ENCODE measurements at places on chromosomes 1 and 21.

GRCh38 chr1:55076356-55076755 is 37.0 kb downstream of the PCSK9 start:
- DNase-seq = no peak

DNA sequence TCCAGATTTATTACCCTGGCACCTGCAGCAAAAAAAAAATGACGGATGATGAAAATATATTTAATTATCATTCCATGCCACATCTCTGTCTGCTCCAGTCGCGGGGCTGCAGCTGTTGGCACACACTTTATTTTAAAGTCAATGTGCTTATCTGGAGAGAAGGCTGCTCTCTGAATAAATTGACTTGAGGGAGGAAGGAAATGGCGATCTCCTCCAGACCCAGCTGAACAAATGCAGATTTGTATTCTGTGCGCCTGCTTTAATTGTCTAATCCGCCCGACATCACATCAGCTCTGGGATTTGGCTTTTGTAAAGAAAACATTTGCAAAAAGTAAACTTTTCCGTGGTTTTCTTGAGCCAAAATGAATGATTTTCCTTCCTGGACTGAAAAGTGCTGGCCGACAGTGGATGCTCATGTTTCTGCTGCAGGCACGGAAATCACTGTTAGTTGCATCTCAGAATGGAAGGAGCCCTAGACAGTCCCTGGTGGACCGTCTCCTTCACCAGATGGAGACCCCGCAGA is 150.2 kb downstream of the CAMTA1 start:
- no peak for DNase-seq

GRCh38 chr1:8122477-8123407 is 96.6 kb upstream of the ERRFI1 start:
- no peak for DNase-seq

DNA sequence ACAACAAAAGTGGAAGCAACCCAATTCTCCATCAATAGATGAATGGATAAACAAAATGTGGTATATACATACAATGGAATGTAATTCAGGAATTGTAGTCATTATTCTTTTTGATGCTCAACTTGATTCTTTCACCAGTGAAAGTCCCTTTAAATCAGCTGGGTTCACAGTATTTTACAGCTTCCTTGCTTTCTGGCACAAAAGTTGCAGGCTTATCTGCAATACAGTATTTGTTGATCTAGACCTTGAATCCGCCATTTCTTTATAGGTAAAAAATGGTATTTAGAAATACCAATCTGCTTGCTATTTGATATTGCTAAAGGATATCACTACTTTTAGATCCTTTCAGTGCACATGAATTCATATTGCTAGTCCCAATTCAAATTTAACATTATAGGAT is 44.7 kb upstream of the ERO1B start:
- no peak for DNase-seq

DNA sequence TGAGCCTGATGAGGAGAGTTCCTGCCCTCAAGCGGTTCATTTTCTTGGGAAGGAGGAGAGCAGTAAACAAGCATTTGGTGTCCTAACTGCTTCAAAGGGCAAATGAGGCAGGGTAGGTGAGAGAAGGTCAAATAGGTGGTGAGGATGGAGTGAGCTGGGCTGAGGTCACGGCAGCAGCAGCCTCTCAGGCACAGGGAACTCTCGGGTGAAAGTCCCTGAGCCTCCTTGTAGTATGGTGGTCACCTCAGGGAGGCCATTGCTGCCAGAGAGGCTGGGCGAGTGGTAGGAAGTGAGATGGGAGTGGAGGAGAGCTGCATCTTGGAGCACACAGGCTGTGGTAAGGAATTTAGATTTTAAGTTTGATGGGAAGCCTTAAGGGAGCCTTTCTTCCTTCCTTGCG is 4.0 kb downstream of the ADARB1 start:
- no peak for DNase-seq

DNA sequence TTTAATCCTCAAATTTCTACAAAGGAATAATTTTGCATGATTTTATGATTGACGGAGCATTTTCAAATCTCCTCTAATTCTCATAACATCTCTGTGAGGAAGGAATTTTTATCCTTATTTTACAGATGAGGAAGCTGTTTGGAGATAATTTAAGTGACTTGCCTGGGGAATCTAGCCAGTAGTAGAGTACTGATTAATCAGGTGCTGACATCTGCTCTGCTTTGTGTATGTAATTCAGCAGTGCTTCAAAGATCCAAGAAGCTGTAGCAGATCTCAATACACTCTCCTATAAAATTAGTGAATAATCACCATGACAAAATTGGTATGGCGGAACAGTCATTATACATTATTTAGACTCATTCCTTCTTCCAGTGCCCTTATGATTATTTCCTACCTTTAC is 46.0 kb downstream of the DPH5 start:
- no peak for DNase-seq

GRCh38 chr1:32335790-32336590 is at the start of gene MARCKSL1:
MARCKSL1 (minus strand) TSS chr1:32336233; CDS start chr1:32336033, 200 bp downstream.
- peak; percentile 78 for DNase-seq

- no peak for DNase-seq
Observed at GRCh38 chr1:1994536-1994935, 9.1 kb downstream of the CFAP74 start.

DNA sequence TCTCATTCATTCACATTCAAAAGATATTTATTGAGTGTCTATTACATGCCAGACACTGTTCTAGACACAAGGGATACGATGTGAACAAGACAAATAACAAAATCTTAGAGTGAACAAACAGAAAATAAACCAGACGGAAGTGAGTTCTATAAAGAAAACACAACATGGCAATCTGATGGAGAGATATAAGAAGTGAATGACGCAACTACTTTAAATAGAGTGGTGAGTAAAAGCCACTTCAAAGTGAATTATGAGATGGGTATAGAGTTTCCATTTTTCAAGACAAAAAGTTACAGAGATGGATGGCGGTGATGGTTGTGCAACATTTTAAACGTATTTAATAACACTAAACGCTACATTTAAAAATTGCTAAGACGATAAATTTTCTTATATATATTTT is 75.4 kb downstream of the CEP170 start:
- DNase-seq = no peak

DNA sequence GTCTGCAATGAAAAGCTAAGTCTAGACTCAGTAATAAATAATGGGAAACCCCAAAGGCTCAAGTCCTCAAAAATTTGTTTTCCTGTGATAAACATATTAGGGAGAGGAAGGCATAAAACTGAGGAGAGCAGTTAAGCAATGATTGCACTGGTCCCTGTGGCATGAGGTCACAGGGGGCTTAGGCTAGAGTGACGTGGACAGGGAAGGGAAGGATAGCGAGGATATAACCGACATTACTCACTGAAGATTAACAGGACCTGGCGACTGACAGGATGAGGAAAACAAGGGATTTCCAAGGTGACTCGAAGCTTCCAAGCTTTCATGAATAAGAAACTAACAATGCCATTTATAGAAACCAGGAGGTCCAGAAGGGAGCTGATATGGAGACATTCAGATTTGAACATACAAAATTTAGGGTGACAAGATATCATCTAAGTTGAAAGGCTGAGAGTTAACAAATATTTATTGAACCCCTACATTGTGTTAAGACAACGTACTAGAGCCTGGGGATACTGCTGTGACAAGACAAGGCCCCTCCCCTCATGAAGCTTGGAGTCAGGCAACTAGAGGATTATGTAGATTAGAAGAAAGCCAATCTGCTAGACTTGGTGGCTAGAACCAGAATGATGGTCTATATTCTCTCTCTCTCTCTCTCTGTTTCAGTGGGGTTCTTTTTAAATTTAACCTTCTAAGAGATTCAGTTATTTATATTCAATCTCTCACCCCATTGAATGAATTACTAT is 33.2 kb upstream of the PKN2 start:
- no peak for DNase-seq

- no peak for DNase-seq
Observed at GRCh38 chr1:14522926-14523241, 75.6 kb upstream of the KAZN start.

DNA sequence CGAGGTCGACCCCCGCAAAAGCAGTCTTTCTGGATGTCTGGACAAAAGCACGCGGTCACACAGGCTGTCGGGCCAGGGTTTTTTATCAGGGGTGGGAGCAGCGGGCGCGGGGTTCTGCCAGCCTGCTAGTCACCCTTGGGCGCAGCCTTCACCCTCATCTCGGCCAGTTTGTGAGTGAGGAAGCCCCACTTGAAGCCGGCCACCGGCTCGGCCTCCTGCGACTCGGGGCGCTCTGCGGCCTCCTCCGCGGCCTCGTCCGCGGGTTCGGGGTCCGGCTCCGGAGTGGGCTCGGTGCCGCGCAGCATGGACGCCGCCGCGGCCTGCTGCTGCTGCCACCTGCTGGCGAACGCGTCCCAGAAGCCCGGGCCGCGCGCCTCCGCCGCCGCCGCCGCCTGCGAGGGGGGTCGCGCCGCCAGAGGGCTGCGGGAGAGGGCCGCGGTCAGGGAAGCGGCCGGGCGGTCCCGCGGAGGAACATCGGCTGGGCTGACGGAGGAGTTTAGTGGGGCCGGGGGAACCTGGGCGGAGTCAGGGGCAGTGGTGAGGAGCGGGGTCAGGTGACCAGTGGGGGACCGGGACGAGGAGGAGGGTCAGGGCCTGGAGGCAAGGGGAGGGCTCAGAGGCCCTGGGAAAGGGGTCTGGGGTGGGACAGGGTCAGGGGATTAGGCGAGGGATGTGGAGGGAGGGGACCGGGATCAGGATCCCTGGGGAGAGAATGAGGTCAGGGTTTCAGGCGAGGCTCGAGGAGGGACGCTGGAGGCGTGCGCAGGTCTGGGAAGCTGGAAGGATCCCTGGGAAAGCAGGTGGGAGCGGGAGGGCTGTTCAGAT is 4.5 kb downstream of the C1orf232 start:
- DNase-seq = peak; percentile 22

DNA sequence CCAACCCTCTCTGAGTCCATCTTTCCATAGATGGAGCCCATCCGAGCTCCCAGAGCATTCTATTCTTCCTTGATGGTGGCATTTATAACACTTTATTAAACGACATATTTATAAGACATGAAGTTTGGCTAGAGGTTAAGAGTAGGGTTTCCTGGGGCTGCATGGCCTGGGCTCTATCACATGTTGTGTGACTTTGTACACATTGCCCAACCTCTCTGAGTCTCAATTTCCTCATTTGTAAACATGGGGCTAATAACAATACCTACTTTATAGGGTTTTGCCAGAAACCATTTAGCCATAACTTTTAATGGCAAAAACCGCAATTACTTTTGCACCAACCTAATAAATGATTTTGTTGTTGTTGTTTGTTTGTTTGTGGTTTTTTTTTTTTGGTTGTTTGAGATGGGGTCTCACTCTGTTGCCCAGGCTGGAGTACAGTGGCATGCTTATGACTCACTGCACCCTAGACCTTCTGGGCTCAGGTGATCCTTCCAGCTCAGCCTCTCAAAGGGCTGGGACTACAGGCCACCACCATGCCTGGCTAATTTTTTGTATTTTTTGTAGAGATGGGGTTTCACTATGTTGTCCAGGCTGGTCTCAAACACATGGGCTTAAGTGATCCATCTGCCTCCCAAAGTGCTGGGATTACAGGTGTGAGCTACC is 13.9 kb upstream of the ASAP3 start:
- DNase-seq = no peak

- DNase-seq = no peak
Observed at GRCh38 chr1:38009088-38009840, 3.3 kb upstream of the UTP11 start.

- no peak for DNase-seq
Observed at GRCh38 chr21:28705616-28706015, 287.1 kb downstream of the LTN1 start.

- no peak for DNase-seq
Observed at GRCh38 chr1:21666576-21667320, 2.4 kb downstream of the RAP1GAP start.

DNA sequence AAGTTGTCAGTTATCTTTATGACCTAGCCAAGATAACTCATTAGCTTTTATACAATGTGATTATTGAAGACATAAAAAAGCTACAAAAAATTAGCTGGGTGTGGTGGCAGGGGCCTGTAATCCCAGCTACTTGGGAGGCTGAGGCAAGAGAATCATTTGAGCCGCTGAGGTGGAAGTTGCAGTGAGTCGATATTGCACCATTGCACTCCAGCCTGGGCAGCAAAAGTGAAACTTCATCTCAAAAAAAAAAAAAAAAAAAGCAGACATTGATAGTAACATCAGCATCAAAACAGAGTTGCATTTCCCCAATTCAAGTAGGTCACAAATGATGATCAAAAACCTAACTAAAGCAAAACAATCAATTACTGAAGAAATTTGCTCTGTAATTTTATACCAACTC is 191.4 kb downstream of the PTGER3 start:
- no peak for DNase-seq

- DNase-seq = no peak
Observed at GRCh38 chr1:198595765-198596164, 43.1 kb upstream of the PTPRC start.

- DNase-seq = no peak
Observed at GRCh38 chr21:41836166-41837015, 42.8 kb downstream of the PRDM15 start.

DNA sequence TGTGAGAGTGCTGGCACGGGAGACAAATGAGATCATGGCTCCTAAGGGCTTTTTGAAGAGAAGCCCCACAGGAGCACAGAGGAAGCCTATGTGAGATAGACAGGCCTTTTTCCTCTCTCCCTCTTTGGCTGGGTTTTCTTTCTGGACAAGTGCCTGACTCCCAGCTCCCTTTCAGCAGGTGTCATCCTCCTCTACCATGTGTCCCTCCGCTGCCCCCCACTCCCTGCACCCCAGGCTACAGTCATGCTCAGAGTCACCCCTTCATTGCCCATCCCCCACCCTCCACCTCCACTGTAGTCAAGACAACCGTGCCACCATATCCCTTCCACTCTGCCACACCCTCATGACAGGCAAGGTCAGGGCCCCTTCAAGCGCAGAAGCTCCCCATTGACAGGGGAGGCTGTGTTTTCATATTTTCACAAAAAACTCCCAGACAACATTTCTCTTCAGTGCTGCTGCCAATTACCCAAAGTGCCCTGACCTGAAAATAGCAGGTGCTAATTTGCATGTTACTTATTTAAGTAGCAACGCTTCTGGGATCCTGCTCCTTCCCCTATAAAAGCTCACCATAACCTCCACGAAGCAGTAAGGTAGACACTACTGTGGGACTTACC is 92.1 kb upstream of the IPO9 start:
- DNase-seq = no peak

DNA sequence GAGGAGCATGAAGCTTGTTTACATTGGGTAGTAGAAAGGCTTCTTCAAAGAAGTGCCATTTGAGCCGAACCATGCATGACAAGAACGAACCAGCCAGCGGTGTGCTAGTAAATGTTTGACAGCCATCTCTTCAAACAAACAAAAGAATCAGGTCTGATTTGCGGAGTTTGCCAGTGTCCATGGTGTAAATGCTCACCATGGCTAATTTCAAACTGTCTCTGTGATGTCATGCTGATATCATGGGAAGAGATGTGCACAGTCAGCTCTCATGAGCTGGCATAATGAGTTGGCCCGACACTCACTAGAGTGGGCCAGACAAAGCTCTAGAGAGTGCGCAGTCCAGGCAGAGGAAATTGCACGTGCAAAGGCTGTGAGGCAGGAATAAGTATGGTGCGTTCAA is 101.1 kb downstream of the KAZN start:
- DNase-seq = no peak

- no peak for DNase-seq
Observed at GRCh38 chr1:150622303-150622975, 7.0 kb downstream of the ENSA start.
